A673 (cell line): ENCODE measurements at places on chromosomes 3 and 15.

- H3K27me3 ChIP-seq, result peaks cover 69% of the 10 kb centered on the region
- H3K27ac ChIP-seq, result no peak overlapping the region
- H3K36me3 ChIP-seq, result no peaks in the 10 kb centered on the region
- peak; percentile 10 for DNase-seq
- H3K4me3 ChIP-seq, result no peak overlapping the region
Observed at GRCh38 chr3:101131767-101132166, 138.5 kb upstream of the ABI3BP start.

DNA sequence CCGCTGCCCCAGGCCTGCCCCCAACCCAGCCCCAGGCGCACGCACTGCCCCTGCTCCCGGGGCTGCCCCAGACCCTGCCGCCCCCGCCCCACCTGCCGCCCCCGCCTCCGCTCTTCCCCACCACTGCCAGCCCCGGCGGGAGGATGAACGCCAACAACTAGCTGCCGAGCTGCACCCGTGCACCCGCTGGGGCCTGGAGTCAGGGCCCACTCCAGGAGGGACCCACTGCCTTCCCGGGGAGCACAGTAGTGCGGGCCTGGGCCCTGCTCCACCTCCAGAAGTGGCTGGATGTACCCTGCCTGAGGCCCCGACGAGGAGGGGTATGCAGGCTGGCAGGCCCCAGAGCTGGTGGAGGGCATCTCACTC lies 10.9 kb downstream of the ZBTB47 start:
- no peaks in the 10 kb centered on the region for H3K27me3 ChIP-seq
- DNase-seq, result no peak
- no peak overlapping the region for H3K4me3 ChIP-seq
- H3K4me1 ChIP-seq, result no peaks in the 10 kb centered on the region
- H3K36me3 ChIP-seq, result peaks cover 3% of the 10 kb centered on the region

DNA sequence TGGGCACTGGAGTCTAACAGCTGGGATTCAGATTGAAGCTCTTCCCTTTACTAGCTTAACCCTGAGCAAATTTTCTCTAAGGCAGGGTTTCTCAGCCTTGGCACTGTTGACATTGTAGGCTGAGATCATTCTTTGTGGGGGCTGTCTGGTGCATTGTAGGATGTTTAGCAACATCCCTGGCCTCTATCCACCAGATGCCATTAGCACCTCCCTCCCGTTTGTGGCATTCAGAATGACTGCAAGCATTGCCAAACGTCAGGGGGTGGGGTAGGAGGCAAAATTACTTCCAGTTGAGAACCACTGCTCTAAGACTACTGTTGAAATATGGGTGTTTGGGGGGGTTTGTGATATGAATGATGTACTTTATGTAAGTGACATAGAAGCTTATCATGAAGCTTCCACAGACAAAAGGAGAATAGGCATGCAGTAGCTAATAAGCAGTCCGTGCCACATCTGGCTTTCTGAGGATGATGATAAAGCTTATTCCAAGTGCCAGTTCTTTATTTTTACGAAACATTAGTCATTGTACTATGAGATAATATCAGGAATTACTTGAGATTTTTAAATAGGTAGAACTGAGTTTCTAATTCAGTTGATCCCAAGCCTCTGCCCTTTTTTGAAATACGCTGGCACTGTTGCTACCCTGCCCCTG lies 39.3 kb downstream of the NKIRAS1 start:
- DNase-seq, result peak; percentile 66
- no peaks in the 10 kb centered on the region for H3K27me3 ChIP-seq
- no peak overlapping the region for H3K4me3 ChIP-seq
- no peaks in the 10 kb centered on the region for H3K36me3 ChIP-seq
- no peak overlapping the region for H3K27ac ChIP-seq
- H3K4me1 ChIP-seq, result peaks cover 29% of the 10 kb centered on the region

DNA sequence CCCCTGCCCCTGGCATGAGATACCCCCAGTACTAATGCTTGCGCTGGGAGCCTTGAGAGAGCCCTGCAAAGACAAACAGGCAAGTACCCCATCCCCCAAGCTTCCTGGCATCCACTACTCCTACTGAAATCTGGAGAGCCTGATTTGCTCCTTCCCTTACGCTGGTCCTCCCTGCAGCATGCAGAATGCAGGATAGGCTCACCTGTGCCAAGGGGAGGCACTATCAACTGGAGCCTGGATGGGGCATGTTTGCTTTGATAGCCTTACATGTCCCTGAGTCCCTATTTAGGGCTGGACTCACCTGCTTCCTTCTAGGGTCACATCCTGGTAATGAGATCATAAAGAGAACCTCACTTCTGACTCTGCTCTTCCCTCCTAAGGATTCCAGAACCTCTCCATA lies 42.9 kb downstream of the RAB11A start:
- no peak for DNase-seq
- no peaks in the 10 kb centered on the region for H3K36me3 ChIP-seq
- no peak overlapping the region for H3K27ac ChIP-seq
- H3K27me3 ChIP-seq, result no peaks in the 10 kb centered on the region
- H3K4me1 ChIP-seq, result no peaks in the 10 kb centered on the region
- H3K4me3 ChIP-seq, result no peak overlapping the region

- no peaks in the 10 kb centered on the region for H3K4me1 ChIP-seq
- no peaks in the 10 kb centered on the region for H3K27me3 ChIP-seq
- H3K27ac ChIP-seq, result peak overlapping the region; percentile 94
- peak overlapping the region; percentile 81 for H3K4me3 ChIP-seq
Observed at GRCh38 chr15:75455982-75456531, 4.6 kb upstream of the SIN3A start.

GRCh38 chr15:33476908-33477307 lies 166.1 kb downstream of the RYR3 start:
- H3K27me3 ChIP-seq, result no peaks in the 10 kb centered on the region
- DNase-seq, result no peak
- H3K4me1 ChIP-seq, result no peaks in the 10 kb centered on the region
- no peak overlapping the region for H3K27ac ChIP-seq
- H3K4me3 ChIP-seq, result no peak overlapping the region
- H3K36me3 ChIP-seq, result no peaks in the 10 kb centered on the region

GRCh38 chr15:36331531-36332275 lies 247.7 kb upstream of the CDIN1 start:
- H3K4me3 ChIP-seq, result no peak overlapping the region
- H3K4me1 ChIP-seq, result no peaks in the 10 kb centered on the region
- no peak for DNase-seq
- H3K27ac ChIP-seq, result no peak overlapping the region
- H3K36me3 ChIP-seq, result no peaks in the 10 kb centered on the region

DNA sequence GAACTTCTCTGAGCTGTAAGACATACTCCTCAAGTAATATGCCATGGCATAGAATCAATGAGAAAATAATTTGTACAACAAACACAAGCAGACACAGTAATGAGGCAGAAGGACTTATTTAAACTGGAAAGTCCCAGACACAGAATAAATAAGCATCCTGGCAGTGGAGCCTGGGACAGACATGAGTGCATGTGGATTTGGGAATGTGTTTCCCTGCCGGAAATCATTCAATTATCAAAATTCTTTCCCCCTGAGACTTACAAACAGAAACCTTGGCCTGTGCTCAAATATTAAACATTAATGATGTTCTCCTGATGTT lies 520.1 kb downstream of the ROBO1 start:
- no peaks in the 10 kb centered on the region for H3K36me3 ChIP-seq
- H3K4me1 ChIP-seq, result peaks cover 14% of the 10 kb centered on the region
- no peak overlapping the region for H3K4me3 ChIP-seq
- peak; percentile 40 for DNase-seq
- peak overlapping the region; percentile 2 for H3K27ac ChIP-seq

DNA sequence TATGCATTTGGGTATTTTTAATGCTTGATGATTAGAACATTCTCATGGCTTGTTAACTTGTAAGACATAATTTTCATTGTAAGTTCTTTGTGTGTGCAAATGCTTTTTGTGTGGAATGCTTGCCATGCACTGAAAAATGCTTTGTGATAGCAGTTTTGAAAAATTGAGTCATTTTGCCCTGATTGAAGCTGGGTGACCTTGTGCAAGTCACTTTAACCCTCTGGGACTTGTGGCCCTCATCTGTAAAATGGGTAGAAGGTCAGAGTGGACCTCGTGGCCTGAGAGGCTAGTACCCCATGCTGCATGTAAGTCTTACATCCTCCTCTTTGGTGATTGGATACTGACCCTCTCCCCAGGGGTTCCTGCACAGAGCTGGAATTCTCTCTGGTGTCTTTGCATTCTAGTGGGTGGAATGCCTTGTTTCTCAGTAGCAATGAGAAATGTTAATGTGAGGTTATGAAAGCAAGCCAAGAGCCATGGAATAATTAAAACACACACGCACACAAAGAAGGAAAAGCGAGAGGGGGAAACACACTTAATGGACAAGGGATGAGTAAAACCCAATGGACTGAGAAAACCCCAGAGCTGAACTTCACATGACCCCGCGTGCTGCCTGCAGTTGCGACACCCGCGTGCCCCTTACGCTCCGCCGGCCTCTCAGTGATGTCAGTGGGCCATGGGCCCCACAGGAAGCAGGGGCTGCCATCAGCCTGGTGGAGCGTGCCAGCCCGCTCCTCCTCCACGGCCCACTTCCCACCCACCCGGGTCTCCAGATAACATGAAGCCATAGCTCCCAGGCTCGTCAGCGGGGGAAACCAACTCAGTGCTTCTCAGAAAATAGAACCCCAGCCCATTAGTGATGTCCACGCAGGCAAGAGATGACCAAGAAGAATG lies 44.0 kb downstream of the SMAD3 start:
- H3K4me3 ChIP-seq, result no peak overlapping the region
- H3K36me3 ChIP-seq, result no peaks in the 10 kb centered on the region
- peak; percentile 58 for DNase-seq
- H3K27ac ChIP-seq, result peak overlapping the region; percentile 54
- peaks cover 34% of the 10 kb centered on the region for H3K4me1 ChIP-seq

DNA sequence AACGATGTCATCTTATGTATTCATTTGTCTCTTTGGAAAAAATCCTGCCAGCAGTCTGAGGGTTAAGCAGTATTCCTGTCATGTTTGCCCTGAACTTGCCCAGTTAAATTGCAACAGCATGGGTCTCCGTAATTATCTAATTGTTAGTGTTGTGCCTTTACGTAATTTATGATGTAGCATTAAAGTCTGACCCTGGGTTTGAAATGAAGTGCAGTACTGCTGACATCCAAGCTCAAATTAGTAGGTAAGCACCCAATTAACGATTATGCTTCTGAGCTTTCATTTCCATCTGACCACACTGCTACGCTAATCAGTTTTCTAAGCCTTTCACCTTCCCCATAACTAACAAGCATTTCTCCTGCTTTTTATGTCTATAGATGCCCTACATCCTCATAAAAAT lies 241.8 kb downstream of the ARRDC4 start:
- no peak overlapping the region for H3K4me3 ChIP-seq
- DNase-seq, result no peak
- no peaks in the 10 kb centered on the region for H3K36me3 ChIP-seq
- no peaks in the 10 kb centered on the region for H3K4me1 ChIP-seq
- peaks cover 28% of the 10 kb centered on the region for H3K27me3 ChIP-seq

DNA sequence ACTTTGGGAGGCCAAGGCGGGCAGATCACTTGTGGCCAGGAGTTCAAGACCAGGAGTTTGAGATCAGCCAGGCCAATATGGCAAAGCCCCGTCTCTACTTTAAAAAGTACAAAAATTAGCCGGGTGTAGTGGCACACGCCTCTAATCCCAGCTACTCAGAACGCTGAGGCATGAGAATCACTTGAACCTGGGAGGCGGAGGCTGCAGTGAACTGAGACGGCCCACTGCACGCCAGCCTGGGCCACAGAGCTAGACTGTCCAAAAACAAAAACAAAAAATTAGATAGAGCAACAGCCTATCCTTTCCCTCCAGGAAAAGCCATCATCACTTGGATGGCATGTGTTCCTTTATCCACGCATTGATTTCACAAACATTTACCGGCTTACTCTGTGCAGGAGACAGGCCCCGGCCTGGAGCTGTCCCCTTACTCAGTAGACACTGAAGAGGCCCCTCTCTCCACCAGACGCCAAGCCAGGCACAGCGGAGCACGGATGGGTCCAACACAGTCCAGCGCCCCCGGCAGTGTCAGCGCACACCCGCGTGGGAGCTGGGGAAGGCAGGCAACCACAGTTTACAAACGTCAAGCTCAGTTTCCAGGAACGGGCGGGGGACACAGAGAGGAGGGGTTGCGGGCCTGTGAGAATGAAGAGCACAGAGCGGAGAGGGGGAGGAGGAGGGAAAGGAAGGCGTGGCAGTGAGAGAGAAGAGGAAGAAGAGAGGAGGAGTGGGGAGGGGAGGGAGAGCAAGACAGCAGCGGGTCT lies 3.1 kb downstream of the GP5 start:
- DNase-seq, result no peak
- H3K36me3 ChIP-seq, result no peaks in the 10 kb centered on the region
- H3K4me1 ChIP-seq, result peaks cover 18% of the 10 kb centered on the region
- H3K27me3 ChIP-seq, result no peaks in the 10 kb centered on the region

GRCh38 chr3:27528791-27529190 lies 44.6 kb upstream of the SLC4A7 start:
- no peaks in the 10 kb centered on the region for H3K4me1 ChIP-seq
- DNase-seq, result no peak
- H3K4me3 ChIP-seq, result no peak overlapping the region

GRCh38 chr3:29255854-29256696 lies 24.8 kb upstream of the RBMS3 start:
- no peak overlapping the region for H3K4me3 ChIP-seq
- DNase-seq, result no peak
- H3K36me3 ChIP-seq, result no peaks in the 10 kb centered on the region
- no peak overlapping the region for H3K27ac ChIP-seq

DNA sequence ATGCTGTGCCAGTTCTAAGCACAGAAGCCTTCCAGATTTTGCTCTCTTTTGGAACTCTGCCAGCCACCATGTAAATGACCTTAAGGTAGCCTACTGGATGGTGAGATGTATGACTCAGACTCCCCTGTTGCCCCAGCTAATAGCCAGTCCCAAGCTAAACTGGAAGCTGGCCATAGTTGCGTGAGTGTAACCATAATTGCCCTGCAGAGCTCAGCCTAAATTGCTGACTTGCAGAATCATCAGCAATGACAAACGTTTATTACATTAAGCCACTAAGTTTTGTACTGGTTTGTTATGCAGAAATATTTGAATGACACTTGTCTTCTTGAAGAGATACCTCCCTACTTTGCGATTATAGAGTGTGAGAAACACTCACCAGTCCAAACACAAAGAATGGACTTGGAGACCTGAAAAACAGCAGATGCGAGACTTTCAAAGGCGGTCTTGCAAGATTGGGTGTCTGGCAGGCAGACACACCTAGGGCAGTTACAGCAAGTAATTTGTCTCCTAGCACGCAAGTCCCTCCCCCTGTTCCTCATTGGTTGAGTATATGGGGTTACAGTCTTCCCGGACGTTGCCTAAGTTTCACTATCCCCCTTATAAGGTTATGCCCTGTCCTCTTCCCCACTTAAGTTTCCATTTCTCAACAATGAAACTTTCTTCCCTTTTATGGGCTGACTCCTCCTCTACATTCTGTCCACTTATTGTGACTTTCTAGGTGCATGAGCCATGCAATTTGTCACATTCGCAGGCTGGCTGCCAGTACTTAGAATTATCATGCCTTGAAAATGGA lies 83.6 kb upstream of the XCR1 start:
- H3K27me3 ChIP-seq, result no peaks in the 10 kb centered on the region
- H3K27ac ChIP-seq, result no peak overlapping the region
- no peak overlapping the region for H3K4me3 ChIP-seq
- no peaks in the 10 kb centered on the region for H3K36me3 ChIP-seq
